Fibroblast of skin of left biceps (primary cell): ENCODE measurements at places on chromosomes 6 and 20.

- no peak for DNase-seq
These were observed 62.8 kb downstream of the FAM120B start for GRCh38 chr6:170369403-170369802.

GRCh38 chr20:4073852-4074741 lies 58.7 kb upstream of the RNF24 start:
- DNase-seq: no peak

DNA sequence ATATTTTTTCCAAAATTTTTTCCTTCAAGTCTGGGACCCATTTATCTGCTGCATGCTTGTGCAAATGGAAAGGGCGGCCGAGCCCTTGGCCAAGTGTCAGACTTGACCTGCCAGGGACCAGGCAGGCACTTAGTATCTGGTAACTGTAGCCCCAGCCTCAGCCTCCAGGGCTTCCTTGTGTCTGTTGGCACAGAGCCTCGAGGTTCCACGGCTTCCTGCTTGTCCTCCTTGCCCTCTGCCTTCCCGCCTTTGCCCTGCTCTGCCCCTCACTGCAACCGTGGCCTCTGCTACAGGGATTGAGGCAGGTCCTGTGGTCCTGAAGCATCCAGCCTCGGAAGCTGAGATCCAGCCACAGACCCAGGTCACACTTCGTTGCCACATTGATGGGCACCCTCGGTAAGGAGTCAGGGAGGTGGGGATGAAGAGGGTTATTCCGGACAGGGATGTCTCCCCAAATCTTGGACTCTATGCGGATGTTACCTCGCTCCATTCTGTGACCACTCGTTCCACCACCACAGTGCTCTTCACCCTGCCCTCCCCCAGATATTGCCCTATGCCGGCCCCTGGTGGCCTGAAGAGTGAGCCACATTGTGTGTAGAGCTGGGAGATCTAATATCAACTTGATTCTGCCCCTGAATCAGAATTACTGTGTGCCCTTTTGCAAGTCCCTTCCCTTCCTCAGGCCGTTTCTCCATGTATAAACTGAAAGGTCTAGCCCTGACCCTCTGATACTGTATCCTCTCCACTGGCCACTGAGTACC lies 41.5 kb upstream of the SRF start:
- DNase-seq: no peak

DNA sequence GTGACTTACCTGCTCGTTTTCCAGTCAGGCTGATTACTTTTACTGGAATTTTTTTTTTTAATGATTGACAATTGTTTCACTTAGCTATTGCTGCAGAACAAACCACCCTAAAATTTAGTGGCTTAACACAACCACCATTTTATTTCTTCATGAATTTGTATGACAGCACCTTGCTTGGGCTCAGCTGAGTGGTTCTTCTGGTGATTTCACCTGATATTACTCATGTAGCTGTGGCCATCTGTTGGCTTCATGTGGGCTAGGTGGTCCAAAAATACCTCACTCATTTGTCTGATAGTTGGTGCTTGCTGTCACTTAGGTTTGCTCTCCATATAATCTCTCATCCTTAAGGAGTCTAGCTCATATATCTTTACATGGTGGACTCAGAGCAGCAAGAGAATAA lies 5.3 kb downstream of the ISM1 start:
- no peak for DNase-seq

DNA sequence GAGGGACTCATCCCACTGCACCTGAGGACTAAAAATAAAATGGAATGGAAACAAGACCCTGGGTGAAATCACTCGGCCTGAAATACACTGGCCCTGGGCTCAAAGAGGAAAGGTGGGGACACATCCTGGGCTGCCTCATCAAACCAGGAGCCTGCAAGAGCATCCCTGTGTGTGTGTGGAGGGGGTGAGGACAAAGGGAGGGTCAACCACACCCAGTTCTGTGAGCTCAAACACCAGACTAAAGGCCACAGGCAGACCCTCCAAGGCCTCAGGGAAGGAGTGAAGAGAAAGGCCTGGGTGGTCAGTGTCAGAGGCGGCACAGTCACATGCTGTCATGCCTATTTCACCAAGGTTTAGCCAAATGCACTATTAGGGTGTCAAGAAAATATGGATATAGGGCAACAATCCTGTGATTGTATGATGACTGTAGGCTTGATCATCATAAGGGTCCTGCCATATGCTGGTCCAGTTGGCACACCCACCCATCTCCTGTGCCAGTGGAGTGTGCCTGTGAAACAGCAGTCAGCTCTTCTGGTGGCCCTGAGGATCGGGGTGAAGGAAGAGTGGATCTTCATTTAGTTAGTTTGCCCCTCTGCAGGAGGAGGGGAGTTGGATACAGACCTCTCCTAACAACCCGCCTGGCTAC lies 28.9 kb downstream of the SRSF3 start:
- DNase-seq: no peak

DNA sequence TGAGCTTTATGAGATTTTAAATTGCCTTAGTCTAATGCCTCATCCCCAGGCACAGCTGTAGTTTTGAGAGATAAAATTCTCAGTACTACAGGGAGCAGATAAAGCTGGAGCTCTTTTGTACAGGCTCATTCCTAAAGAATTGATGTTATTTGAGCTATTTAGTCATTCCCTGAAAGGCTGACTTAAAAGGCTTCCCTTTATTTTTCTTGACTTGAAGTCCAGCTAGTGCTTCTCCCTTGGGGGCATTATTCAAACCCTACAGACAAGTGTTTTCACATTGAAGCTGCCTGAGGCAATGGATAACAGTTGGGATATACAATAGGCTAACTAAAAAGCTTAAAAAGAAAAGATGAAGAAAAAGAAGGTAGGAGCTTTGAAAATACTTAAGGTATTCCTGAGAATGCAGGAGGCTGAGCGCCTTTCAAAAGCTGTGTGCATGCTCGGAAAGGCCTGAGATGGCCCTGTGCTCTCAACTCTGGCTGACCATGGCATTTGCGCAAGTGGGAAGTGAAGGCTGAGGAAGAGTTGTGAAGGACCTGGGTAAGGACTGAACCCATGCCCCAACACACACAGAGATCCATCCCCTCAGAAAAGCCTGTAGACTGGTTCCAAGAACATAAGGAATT lies 315.1 kb downstream of the SMOC2 start:
- peak; percentile 13 for DNase-seq

DNA sequence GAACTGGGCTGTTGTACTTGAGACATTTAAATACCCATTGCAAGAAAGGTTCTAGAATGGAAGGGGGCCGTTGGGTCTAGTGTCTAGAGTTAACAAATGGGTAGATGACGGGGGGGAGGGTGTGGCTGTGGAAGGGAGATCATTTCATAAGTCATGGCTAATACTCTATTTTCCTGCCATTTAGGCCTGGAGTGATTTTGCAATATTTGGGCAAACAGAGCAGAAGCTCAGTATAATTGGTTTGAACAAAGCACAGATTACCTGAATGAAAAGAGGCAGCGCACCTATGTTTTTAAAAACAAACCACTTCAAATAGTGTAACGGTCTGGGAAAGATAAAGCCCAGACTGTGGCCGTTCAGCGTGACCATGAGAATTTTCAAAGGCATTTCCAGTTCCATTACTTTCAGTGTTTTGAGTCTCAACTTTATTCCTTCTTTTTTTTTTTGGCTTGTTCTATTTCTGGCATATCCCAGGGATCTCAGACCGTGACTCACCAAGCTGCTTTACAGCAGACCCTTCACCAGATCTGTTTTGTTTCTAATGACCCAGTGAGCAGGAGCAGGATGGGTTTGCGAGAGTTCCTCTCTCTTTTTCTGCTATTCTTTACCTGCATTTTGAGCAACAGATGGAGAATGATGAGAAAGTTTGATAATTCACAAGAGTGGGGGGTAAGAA lies 73.7 kb downstream of the LYRM2 start:
- DNase-seq: no peak

DNA sequence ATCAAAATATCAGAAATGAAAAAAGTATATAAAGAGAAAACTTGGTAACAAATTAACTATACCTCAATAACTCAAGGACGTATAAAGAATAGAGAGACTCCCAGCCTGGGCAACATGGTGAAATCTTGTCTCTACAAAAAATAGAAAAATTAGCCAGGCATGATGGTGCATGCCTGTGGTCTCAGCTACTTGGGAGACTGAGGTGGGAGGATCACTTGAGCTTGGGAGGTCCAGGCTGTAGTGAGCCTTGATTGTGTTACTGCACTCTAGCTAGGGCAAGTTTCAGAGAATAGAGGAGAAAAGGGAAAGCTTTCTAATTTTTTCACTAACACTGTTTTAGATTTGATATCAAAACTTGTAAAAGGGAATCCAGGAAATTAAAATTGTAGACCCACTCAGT lies 295.9 kb downstream of the GJA1 start:
- DNase-seq: no peak

GRCh38 chr6:108995296-108995695 lies 99.3 kb downstream of the SESN1 start:
- DNase-seq: no peak

DNA sequence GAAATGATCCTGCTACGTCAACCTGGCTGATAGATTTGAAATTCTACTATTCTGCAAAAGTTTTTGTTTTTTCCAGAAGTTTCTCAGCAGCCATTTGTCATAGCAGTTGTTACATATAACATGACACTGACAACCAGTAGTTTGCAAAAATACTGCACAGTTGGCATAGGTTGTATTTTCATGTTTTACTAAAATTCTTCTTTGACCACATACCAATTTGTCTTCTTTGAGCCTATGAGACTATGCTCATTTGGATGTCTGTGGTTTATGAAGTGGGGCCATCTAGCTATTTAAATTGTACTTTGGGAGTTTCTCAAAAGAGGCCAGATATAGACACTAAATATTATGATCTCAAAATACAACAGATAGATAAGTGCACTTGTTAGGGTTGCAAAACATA lies 104.9 kb upstream of the PREP start:
- DNase-seq: peak; percentile 22
